Spinal cord (tissue), 10 donors: ENCODE measurements at places on chromosomes 5 and 9.

GRCh38 chr5:69432412-69433206 is 17.7 kb downstream of the MARVELD2 start:
- DNase-seq: no peak

GRCh38 chr9:69168709-69169217 is 5.3 kb upstream of the TJP2 start:
- DNase-seq: no peak

GRCh38 chr5:83538786-83539462 is 67.4 kb downstream of the VCAN start:
- DNase-seq: no peak

GRCh38 chr5:125582352-125582751 is 835.9 kb upstream of the ZNF608 start:
- DNase-seq: no peak

DNA sequence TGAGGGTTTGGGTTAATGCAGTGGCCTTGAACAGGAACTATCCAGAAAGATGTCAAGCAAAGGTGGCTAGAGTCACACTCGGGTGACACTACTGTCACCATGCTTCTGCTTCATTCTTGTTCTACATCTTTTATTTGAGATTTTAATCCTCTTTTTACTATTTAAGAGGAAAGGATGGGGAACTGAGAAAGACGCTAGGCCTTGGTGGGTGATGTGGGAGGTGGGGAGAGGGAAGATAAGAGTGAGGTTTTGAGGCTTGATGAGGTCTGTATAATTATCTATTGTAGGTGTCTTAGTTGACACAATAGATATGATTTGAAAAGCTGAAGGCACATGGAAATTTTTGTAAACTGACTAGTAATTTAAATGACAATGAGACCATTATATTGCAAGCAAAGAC is 3.5 kb upstream of the BASP1 start:
- no peak for DNase-seq

- no peak for DNase-seq
Measured at GRCh38 chr9:79644601-79645000, 72.8 kb downstream of the TLE4 start.

DNA sequence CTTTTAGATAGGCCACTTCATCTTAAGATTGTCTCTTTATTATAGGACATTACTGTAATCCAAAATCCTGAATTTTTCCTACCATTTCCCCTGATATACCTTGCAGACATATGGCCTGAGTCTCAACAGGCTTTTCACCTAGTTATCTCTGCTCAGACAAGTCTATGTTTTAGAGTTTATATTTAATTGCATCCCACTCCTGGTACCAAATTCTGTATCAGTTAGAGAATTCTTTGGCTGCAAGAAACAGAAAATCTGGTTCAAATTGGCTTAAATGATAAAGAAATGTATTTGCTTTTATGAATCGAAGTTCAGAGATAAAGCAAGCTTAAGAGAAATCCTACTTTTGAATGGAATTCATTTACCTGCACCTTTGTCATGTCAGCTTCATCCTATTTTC is 102.2 kb upstream of the OSMR start:
- DNase-seq: no peak

- DNase-seq: no peak
Measured at GRCh38 chr5:139759219-139759721, 36.3 kb upstream of the PSD2 start.

DNA sequence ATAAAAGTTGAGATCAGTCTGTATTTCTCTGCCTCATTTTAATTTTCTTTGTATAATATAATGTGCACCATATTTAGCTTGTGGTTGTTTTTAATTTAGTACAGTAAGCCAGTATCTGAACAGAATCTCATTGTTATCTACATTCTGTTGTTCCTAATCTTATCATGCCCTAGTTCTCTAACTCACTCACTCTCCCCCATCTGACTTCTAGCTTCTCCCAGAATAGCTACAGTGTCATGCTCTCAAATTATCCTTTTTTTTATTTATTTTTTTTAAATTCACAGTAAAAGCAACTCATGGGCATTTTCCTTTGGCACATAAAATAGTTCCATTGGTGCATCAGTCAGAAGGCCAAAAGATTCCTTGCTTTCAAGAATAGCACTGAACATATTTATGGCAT is 156.6 kb downstream of the TRPM3 start:
- DNase-seq: no peak

DNA sequence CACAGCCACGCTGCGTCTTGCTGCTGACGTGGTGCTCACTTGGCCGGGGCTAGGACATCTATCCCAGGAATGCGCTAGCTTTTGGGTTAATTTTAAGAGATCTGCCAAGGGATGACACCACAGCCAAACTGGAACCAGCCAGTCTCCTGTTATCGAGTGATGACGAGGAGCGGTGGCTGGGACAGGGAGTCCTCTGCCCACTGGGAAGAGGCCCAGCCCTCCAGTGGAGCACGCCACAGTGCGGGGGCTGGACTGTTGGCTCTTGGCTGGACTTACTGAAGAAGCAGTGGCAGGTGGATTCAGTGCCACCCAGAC is 55.1 kb upstream of the PHYKPL start:
- no peak for DNase-seq

- DNase-seq: no peak
Measured at GRCh38 chr9:109167716-109168115, 667 bp upstream of the FRRS1L start.

GRCh38 chr5:103186152-103186551 is 66.1 kb downstream of the PPIP5K2 start:
- no peak for DNase-seq

DNA sequence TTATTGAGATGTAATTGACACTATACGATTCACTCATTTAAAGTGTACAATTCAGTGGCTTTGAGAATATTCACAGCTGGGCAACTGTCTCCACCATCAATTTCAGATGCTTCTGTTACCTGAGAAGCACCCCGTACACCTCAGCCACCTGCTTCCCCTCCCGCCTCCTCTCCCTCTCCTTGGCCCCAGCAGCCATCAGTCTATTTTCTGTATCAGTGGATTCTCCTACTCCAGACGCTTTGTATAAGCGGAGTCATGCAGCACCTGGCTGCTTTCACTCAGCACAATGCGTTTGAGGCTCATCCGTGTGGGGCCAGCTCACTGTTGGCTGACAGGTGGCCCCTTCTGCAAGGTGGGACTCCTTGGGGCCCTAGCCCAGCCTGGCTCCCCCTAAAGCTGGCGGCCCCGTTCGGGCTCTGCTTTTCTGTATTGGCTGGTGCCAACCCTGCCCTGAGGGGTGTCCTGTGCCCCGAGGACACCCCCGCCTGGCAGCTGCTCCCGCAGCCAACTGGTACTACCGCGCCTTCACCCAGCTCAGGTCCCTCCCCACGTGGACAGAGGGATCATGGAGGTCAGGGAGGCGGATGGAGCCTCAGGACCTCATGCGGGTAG is 124.4 kb upstream of the COL5A1 start:
- DNase-seq: no peak
